Dermis microvascular lymphatic vessel endothelial cell (primary cell): ENCODE measurements at places on chromosomes 11 and 22. TPM values are rescaled to one million over a fixed set of nuclear protein-coding genes. Genes with fewer than 3 reads are reported as not detected.

EIF3M gene
- total RNA-seq: 228 and 281 TPM in 2 replicates

FJX1 gene
- total RNA-seq: 25.2 and 30.5 TPM in 2 replicates

ALG9 gene
- 19.5 and 20.7 TPM in 2 replicates for total RNA-seq

ZNF214 gene
- 0.38 and 0.77 TPM in 2 replicates for total RNA-seq

SLC5A12 gene
- not detected in 2 replicates for total RNA-seq

GRCh38 chr11:92411431-92411830 lies 186.8 kb downstream of the FAT3 start:
- no peak for DNase-seq

DNA sequence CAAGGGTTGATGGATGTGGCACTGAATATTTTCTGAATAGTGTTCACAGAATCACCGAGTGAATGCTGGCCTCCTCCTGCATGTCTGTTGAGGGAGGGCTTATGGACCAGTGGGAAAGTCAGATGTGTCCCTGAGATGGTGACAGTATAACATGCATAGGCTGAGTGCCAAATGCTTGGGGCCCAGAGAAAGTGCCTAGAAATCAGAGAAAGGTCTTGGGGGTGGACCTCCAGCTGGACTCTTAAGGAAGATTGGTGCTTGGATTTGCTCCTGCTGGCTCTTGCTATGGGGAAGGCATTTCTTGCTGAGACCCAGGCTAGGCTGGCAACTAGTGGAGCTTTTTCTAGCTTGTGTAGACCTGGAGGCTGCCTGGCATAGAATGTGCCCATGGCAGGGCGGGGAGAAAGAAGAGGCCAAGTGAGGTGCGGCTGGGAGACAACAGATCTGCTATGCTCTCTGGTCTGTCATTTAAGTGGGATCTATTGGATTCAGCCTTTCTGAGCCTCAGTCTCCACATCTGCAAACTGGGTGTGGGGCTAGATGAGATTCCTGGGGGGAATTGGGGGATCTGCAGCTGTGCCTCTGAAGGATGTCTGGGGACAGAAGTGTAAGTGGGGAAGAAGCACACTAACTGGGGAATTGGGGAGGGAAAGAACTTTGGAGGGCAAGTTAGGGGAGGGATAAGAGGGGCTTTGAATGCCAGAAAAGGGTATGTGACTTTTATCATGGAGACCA lies 27.4 kb downstream of the ZNRF3 start:
- DNase-seq: no peak

DNA sequence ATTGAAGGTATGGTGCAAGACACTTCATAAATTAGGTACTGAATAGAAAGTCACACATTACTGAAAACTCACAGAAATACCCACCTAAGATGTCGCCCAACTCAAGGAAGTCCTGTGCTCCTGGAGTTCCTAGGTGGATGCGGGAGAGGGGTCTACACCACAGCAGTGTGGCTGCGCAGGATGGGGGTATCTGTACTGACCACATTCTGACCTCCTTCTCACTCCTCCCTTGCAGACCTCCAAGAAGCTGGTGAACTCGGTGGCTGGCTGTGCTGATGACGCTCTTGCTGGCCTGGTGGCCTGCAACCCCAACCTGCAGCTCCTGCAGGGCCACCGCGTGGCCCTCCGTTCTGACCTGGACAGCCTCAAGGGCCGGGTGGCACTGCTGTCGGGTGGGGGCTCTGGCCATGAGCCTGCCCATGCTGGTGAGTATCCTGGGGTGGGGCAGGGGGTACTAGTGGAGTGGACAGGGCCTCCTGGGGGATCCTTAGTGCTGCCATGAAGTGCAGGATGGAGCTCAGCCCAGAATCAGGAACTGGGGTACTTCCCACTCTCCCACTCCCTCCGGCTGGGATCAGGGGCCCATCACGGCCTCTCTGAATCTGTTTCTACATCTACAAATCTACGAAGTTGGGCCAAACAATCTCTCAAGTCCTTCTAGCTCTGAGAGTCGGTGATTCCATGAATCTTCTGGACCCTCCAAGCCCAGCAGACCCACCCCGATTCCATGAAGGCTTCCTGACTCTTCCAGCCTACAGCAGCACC lies 4.9 kb downstream of the TKFC start:
- DNase-seq: no peak

- DNase-seq: peak; percentile 30
Measured at GRCh38 chr11:45332276-45332934, 46.3 kb upstream of the SYT13 start.

GRCh38 chr11:75267171-75267970 lies 26.8 kb downstream of the TPBGL start:
- no peak for DNase-seq

GRCh38 chr11:119371778-119372182 lies 9.7 kb downstream of the USP2 start:
- peak; percentile 47 for DNase-seq

DNA sequence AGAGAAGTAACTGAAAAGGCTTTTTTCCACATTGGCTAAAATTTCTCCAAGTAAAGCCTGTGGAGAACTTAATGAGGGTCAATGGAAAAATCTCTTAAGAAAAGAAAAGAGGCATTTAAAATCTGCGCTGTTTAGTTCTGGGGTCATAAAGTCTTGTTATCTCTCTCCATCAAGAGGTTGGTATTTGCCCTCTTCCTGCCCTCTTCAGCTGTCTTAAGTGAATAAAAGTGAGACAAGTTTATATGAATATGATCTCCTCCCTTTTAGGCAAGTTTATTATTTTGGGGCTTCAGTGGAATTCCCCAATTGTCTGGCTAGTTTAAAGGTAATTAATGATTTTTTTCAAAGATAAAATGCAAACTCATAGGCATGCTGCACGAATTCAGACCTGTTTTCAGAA lies 89.6 kb downstream of the ARL14EP start:
- DNase-seq: no peak

- DNase-seq: no peak
Measured at GRCh38 chr11:32890843-32891656, 1.6 kb upstream of the QSER1 start.

DNA sequence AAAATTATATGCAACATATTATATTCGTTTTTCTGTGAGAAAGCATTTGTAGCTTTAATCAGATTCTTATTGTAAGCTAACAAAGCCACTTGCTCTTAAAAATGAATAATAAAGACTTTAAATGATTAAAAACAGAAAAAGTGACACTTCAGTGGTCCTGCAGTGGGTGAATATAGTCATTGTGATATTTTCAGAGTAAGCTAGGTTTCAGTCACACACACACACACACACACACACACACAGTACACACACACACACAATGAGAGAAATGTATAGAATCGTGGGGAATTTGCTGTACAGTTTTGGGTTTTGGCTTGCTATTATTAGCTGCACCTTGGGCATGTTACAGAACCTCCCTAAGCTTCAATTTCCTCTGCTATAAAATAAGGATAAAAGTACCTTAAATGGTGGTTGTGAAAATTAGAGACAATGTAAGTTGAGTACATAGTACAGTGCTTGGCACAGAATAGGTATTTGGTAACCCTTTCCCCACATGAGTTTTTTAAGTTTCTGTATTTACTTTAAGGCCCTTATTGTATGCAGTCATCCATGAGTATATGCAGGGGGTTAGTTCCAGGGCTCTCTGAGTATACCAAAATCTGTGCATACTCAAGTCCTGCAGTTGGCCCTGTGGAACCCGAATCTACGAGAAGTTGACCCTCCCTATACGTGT lies 39.8 kb downstream of the CSTPP1 start:
- no peak for DNase-seq

GRCh38 chr11:116647305-116648080 lies 125.3 kb downstream of the BUD13 start:
- DNase-seq: no peak

DNA sequence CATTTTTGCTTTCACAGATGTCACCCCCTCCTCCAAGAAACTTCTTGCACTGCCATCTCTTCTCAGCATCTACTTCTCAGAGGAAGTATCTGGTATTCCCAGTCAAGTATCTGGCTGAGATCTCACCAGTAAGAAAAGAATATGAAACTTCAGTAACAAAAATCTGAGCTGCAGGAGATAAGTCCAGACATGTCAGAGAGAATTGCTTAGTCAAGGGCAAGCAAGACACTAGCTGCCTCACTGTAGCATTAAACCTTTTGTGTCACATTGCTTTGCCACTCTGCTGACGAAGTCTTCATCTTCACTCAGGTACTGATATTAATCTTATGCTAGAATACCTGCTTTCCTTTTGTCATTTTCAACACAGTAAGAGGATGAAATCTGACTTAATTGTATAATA lies 70.6 kb upstream of the ZC3H12C start:
- no peak for DNase-seq

DNA sequence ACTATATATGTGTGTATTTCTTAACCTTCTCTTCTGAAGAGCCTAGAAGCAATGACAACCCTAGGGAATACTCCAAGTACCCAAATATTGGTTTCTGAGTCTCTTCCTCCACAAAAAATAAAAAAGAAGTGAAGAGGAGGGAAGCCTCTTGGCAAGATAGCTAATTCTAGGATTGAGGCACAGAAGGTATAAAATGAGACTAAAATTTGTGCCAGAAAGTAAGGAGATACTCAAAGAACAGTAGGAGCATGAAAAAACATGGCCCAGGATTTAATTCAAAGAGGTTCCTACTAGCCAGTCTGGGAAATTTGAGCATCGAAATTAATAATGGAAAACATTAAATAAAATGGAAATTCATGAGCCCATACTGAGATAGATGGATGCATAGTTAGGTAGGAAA lies 112.1 kb downstream of the PAX6 start:
- DNase-seq: no peak

- DNase-seq: no peak
Measured at GRCh38 chr11:47106798-47107411, 69.8 kb downstream of the ARFGAP2 start.

DNA sequence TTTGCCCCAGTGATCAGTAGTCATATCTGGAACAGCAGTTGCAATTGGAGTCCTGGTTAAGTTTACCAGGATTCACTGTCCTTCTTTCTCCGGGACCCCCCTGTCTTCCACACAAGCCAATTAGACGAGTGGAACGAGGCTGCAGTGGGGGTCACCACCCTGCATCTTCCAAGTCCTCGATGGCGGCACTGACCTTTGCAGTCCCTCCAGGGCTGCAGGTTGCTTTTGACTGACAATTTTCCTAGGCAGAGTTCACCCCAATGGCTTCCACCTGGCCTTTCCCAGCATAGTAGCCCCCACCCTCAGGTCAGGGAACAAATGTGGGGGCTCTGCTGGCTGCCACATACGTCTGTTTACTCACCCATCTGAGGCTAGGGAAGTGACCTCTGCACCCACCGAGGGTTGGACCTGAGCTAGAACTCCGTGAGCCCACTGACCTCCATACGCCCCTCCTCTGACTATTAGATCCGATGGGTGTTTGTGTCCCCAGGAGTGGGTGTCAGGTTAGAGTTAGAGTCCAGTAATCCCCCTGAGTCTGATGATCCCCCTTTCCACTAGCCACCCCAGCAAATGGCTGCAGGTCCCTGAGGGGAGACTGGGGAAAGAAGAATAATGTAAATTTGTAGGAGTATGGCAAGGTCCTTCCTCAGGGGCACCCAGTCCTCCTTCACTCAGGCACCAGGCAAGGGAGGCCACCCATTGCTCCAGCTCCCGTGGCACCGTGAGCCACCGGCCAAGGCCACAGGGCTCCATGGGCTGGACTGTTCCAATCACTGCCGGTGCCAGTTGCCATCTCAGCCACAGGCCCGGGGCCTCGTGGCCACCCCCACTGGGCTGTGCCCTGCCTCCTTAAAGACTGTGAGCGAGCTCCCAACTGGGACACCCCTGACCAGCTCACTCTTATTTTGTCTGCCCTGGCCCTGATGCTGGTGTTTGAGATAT lies 5.5 kb downstream of the C11orf21 start:
- DNase-seq: no peak

GRCh38 chr11:86623041-86623621 lies 49.3 kb downstream of the ME3 start:
- no peak for DNase-seq

- no peak for DNase-seq
Measured at GRCh38 chr11:61541598-61541997, 33.0 kb downstream of the LRRC10B start.
